ENCODE measurements at places on chromosomes 1 and 21. TPM values are rescaled to one million over a fixed set of nuclear protein-coding genes. Genes with fewer than 3 reads are reported as not detected.
A peak's percentile ranks its signal among the peaks of the same experiment; 100 is the strongest.

- no peaks in the 10 kb centered on the region for H3K36me3 ChIP-seq
- H3K4me1 ChIP-seq: 0 out of 2 replicates have a peak, but pooled peaks cover 4% of the 10 kb centered on the region
- H3K27me3 ChIP-seq: no peaks in the 10 kb centered on the region
- H3K4me3 ChIP-seq: no peak overlapping the region
Measured at GRCh38 chr1:77322061-77322900, 40.5 kb downstream of the AK5 start.

DNA sequence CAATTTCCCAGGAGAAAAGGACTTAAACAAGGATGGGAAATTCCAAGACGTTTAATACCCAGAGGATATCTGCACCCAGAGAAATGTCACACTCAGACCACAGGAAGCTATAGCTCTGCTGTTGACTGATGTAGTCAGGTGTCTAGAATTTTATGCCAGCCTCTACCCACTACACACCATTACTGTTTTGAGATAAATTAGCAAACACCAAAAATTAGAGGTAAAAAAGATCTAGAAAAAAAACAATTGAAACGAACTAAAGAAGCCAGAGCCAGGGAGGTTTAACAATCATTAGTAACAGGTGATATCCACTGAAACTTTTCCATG, 519.9 kb downstream of the SMYD3 start:
- no peaks in the 10 kb centered on the region for H3K27me3 ChIP-seq
- H3K27ac ChIP-seq: peak overlapping the region; percentile 50
- peak overlapping the region; percentile 21 for H3K4me3 ChIP-seq
- H3K36me3 ChIP-seq: no peaks in the 10 kb centered on the region

GRCh38 chr1:96073100-96073499, 648.5 kb upstream of the PTBP2 start:
- no peaks in the 10 kb centered on the region for H3K27me3 ChIP-seq
- no peak for DNase-seq
- no peaks in the 10 kb centered on the region for H3K36me3 ChIP-seq
- H3K27ac ChIP-seq: no peak overlapping the region

DNA sequence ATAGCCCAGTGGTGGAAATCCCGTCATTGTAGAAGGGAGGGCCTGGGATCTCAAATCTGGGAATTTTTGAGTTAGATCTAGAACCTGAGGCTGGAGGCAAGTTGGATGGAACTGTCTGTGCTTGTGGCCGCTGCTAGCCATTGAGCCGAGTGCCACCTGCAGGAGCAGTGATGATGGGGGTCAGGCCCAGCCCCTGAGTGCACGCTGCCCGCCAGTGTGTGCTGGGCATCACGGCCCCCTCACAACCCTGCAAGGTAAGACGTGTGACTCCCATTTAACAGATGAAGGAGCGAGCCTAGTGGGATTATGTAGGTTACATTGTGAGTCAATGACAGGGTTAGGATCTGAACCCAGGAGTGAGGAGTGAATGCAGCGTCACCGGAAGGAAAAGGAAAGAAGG, 407.2 kb downstream of the CAMTA1 start:
- no peaks in the 10 kb centered on the region for H3K4me1 ChIP-seq
- H3K36me3 ChIP-seq: no peaks in the 10 kb centered on the region
- H3K27me3 ChIP-seq: peaks cover 34% of the 10 kb centered on the region
- H3K4me3 ChIP-seq: no peak overlapping the region

DNA sequence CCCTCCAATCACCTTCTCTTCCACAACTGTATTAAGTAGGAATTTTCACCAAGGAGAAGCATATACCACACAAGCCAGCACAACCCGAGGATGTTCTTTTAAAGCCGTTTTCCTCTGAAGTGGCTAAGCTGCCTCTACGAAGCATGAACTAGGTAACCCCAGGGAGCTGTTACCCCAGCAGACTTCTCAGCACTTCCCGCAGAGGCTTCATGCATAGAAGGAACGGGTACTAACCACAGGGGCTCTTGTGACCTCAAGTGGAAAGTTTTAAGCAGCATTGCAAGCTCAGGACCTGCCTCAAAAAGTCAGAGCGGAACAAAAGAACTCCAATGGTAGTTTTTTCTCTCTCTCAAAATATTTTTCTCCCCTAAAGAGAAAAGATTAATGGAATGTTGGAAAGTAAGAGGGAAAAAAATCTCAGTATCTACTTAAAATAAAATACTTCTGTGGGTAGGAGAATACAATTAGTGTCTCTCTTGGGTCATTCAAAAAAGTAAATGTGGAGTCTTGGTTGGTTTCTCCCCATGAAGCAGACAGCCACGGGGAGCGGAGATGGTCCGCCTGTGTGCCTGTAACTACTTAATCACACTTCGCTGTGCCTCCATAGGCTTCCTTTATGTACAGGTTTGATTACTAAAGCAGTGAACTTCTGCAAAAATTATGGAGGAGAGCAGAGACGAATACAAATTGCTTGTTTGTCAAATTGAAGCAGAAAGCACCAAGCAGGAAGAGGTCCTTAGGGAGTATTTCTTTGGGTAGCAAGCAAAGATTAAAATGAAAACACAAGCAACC, 40.9 kb downstream of the STX6 start:
- H3K27me3 ChIP-seq: no peaks in the 10 kb centered on the region
- no peak for DNase-seq
- H3K4me3 ChIP-seq: no peak overlapping the region
- H3K4me1 ChIP-seq: no peaks in the 10 kb centered on the region

DNA sequence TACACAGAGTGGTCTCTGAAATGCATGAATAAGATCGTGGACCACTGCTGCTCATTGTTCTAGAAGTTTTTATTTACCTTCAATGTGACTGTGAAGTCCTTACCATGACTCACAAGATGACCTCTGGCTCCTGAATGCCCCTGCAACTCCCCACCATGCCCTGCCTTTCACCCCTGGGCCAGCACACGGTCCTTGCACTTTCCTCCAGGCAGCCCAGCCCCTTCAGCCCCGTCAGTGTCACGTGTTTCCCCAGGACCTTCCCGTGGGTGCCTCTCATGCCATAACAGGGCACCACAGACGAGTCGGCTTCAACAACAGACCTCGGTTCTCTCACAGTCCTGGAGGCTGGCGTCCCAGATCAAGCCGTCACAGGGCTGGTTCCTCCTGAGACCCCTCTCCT, 62.1 kb downstream of the B3GALT5 start:
- no peak overlapping the region for H3K4me3 ChIP-seq
- no peak overlapping the region for H3K27ac ChIP-seq
- DNase-seq: no peak
- H3K36me3 ChIP-seq: no peaks in the 10 kb centered on the region
- H3K27me3 ChIP-seq: no peaks in the 10 kb centered on the region

- DNase-seq: peak; percentile 58
- no peak overlapping the region for H3K27ac ChIP-seq
- no peaks in the 10 kb centered on the region for H3K4me1 ChIP-seq
- H3K4me3 ChIP-seq: no peak overlapping the region
Measured at GRCh38 chr1:68321084-68321685, 88.9 kb upstream of the WLS start.

GRCh38 chr1:71030026-71030425, 17.6 kb downstream of the PTGER3 start:
- no peak for DNase-seq
- no peak overlapping the region for H3K4me3 ChIP-seq
- H3K27me3 ChIP-seq: peaks cover 4% of the 10 kb centered on the region
- no peaks in the 10 kb centered on the region for H3K4me1 ChIP-seq
- H3K36me3 ChIP-seq: no peaks in the 10 kb centered on the region
- no peak overlapping the region for H3K27ac ChIP-seq

- H3K4me1 ChIP-seq: no peaks in the 10 kb centered on the region
- H3K27ac ChIP-seq: no peak overlapping the region
- DNase-seq: no peak
- 0 out of 2 replicates have a peak, but pooled peaks cover 2% of the 10 kb centered on the region for H3K27me3 ChIP-seq
- no peaks in the 10 kb centered on the region for H3K36me3 ChIP-seq
- H3K4me3 ChIP-seq: no peak overlapping the region
Measured at GRCh38 chr1:214843281-214843680, 239.3 kb upstream of the KCNK2 start.

- H3K36me3 ChIP-seq: peaks cover 5% of the 10 kb centered on the region
- H3K4me1 ChIP-seq: no peaks in the 10 kb centered on the region
- H3K4me3 ChIP-seq: no peak overlapping the region
- no peaks in the 10 kb centered on the region for H3K27me3 ChIP-seq
- H3K27ac ChIP-seq: no peak overlapping the region
- no peak for DNase-seq
Measured at GRCh38 chr1:844472-845026, 79.2 kb upstream of the SAMD11 start.

GRCh38 chr1:96515925-96516324, 205.7 kb upstream of the PTBP2 start:
- H3K27me3 ChIP-seq: peaks cover 7% of the 10 kb centered on the region
- H3K4me3 ChIP-seq: no peak overlapping the region
- DNase-seq: no peak
- no peaks in the 10 kb centered on the region for H3K36me3 ChIP-seq

DNA sequence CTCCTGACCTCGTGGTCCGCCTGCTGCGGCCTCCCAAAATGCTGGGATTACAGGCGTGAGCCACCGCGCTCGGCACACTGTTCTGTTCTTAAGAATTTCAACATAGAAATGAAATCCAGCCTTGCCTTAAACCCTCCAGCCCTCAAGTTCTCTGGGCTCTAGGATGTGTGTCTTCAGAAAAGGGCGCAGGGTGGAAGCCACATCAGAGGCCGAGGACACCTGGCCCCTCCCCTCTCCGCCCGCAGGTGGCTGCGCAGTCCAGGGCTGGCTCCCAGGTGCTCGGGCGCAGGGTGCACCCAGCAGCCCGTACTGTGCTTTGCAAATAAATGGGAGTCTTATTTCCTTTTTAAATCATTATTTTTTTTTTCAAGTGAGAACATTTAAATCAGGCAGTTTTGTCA, 2.0 kb upstream of the C1orf174 start:
- H3K27me3 ChIP-seq: no peaks in the 10 kb centered on the region
- H3K4me3 ChIP-seq: no peak overlapping the region
- no peak for DNase-seq
- H3K27ac ChIP-seq: no peak overlapping the region
- 0 out of 2 replicates have a peak, but pooled peaks cover 8% of the 10 kb centered on the region for H3K36me3 ChIP-seq

GRCh38 chr21:38797470-38797869, 8.3 kb upstream of the ETS2 start:
- no peak overlapping the region for H3K27ac ChIP-seq
- no peak overlapping the region for H3K4me3 ChIP-seq
- H3K36me3 ChIP-seq: no peaks in the 10 kb centered on the region
- H3K4me1 ChIP-seq: 0 out of 2 replicates have a peak, but pooled peaks cover 3% of the 10 kb centered on the region
- H3K27me3 ChIP-seq: no peaks in the 10 kb centered on the region

- H3K36me3 ChIP-seq: no peaks in the 10 kb centered on the region
- no peaks in the 10 kb centered on the region for H3K4me1 ChIP-seq
Measured at GRCh38 chr1:35657851-35658250, 16.5 kb upstream of the PSMB2 start.

- no peak for DNase-seq
- peaks cover 7% of the 10 kb centered on the region for H3K4me1 ChIP-seq
- peak overlapping the region; percentile 45 for H3K27ac ChIP-seq
- H3K4me3 ChIP-seq: no peak overlapping the region
- H3K36me3 ChIP-seq: no peaks in the 10 kb centered on the region
- no peaks in the 10 kb centered on the region for H3K27me3 ChIP-seq
Measured at GRCh38 chr1:178418284-178418955, 78.3 kb downstream of the CLEC20A start.

DNA sequence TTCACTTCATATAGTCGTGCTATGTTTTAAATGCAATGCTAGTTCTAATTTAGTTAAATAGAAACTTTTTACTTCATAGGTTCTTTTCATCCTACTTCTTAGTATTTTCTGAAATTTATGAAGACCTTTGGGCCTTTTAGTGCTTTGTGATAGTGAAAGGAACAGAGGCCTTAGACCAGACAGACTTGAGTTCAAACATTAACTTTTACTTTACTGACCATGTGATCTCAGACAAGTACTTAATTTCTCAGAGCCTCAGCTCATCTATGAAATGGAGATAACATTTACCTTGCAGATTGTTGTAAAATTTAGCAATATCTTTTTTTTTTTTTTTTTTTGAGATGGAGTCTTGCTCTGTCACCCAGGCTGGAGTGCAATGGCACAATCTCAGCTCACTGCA, 57.5 kb downstream of the AK5 start:
- H3K27ac ChIP-seq: no peak overlapping the region
- no peak for DNase-seq
- H3K4me3 ChIP-seq: no peak overlapping the region
- no peaks in the 10 kb centered on the region for H3K4me1 ChIP-seq

DNA sequence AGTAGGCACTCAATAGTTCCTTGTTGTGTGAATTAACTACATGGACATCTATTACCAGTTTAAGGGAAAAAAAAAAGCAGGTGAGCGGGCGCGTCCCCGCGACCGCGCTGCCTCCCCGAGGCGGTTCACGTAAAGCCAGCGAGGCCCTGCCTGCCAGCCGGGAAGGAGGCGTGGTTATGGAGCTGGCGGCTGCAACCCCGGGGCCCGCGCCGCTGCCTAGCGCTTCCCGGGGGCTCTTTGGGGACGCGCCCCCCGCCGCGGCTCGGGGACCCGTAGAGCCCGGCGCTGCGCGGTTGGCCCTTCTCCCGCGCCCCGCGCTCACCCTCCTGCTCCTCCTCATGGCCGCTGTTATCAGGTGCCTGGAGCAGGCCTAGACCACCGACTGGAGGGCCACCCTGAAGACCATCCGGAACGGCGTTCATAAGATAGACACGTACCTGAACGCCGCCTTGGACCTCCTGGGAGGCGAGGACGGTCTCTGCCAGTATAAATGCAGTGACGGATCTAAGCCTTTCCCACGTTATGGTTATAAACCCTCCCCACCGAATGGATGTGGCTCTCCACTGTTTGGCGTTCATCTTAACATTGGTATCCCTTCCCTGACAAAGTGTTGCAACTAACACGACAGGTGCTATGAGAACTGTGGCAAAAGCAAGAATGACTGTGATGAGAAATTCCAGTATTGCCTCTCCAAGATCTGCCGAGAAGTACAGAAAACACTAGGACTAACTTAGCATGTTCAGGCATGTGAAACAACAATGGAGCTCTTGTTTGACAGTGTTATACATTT, 2.6 kb upstream of the CC2D1B start:
- peak; percentile 74 for DNase-seq
- H3K27me3 ChIP-seq: no peaks in the 10 kb centered on the region
- peak overlapping the region; percentile 34 for H3K27ac ChIP-seq
- H3K36me3 ChIP-seq: peaks cover 21% of the 10 kb centered on the region

- peaks cover 16% of the 10 kb centered on the region for H3K4me1 ChIP-seq
- no peaks in the 10 kb centered on the region for H3K27me3 ChIP-seq
- H3K4me3 ChIP-seq: peak overlapping the region; percentile 41
- peak overlapping the region; percentile 73 for H3K27ac ChIP-seq
Measured at GRCh38 chr1:39509360-39510009, 18.0 kb downstream of the BMP8A start.

- peaks cover 12% of the 10 kb centered on the region for H3K4me1 ChIP-seq
- no peak overlapping the region for H3K4me3 ChIP-seq
- no peak overlapping the region for H3K27ac ChIP-seq
- peak; percentile 51 for DNase-seq
Measured at GRCh38 chr1:9233241-9233941, 1.2 kb upstream of the H6PD start.

TM2D1 gene
- 55.7 TPM for total RNA-seq

KRTAP19-3 gene
- not detected for total RNA-seq

MRPS15 gene
- total RNA-seq: 140 TPM

SPRR2E gene
- not detected for total RNA-seq

LCE1E gene
- total RNA-seq: not detected

SMG5 gene
- total RNA-seq: 74.2 TPM

LIN28A gene
- total RNA-seq: not detected

MASP2 gene
- total RNA-seq: 0.08 TPM
